ENCODE measurements at places on chromosomes 2 and 18.

GRCh38 chr2:229947544-229947943 is 25.2 kb downstream of the FBXO36 start:
- no peak for DNase-seq

DNA sequence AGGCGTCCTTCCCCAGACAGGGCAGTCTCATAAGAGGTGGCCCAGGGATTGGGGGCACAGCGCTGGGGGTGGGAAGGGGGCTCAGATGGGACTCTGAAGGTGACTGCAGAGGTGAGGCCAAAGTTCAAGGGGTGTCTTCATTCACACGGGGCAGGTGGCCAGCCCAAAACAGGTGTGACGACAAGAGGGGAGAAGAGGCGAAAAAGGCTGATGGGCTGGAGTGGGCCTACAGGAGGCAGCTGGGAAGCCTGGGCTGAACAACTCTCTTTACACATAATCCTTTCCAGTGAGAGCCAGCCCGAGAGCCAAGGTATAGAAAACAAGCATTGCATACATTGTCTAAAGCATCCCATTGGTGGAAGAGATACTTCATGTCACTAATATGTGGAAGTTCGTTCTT is 130.9 kb upstream of the ASB18 start:
- no peak for DNase-seq

GRCh38 chr2:185221-185620 is 78.6 kb downstream of the SH3YL1 start:
- no peak for DNase-seq

- no peak for DNase-seq
Observed at GRCh38 chr2:192005211-192005610, 158.3 kb upstream of the CAVIN2 start.

- DNase-seq: no peak
Observed at GRCh38 chr2:218125626-218126080, at the start of gene CXCR2. Gene CXCR2, plus strand, starts transcription at chr2:218126028. Its CDS starts 8,774 bp downstream, at chr2:218134802.

DNA sequence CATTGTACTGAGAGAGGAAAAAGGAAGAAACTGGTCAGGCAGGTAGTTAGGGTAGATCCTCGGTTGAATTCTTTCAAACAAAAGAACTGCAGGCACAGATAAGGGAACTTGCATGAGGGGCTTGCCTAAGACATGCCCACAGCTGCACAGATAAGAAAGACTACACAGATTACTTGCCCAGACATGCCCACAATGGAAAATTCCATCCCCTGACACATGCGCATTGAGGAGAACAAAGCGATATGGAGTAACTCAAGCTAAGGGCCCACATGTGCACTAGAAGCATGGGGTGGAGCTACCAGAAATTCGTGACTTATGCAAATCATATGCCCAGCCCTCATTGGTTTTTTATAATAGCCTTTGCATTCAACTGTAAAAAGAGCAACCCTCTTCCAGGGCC is 181.3 kb upstream of the ZNF521 start:
- no peak for DNase-seq

DNA sequence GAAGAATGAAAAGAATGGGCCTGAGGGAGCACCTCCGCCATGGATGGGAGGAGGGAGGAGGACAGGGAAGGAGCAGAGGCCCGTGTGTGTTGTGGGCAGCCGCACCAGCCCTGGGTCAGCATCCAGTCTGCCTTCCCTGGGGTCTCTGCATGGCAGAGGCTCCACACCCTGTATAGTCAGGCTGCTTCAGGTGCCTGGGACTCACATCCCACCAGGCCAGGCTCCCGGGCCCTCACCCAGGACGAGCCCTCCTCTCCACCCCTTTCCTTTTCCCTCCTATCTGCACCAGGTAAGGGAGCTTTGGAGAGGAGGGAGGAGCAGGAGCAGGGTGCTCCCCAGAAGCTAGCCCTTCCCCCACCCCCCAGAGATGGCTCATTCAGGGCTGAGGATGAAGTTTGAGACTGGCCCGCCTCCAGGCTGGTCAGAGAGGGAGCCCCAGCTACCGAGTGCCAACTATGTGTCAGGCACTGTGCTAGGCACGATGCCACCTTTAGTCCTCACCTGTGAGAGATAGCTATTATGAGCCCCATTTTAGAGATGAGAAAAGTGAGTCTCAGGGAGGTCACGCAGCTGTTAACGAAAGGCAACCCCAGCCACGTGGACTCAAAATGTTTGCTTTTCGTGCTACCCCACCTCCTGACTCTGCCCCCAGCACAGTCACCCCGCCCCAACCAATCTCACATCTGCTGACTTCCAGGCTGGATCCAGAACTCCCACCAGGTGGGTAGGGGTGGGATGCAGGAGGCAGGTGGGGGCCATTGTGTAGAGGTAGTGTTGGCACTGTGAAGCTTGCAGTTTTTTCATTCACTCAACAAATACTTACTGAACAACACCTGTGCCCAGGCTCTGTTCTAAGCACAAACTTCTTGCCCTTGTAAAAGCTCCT is 242.1 kb downstream of the DYSF start:
- no peak for DNase-seq

DNA sequence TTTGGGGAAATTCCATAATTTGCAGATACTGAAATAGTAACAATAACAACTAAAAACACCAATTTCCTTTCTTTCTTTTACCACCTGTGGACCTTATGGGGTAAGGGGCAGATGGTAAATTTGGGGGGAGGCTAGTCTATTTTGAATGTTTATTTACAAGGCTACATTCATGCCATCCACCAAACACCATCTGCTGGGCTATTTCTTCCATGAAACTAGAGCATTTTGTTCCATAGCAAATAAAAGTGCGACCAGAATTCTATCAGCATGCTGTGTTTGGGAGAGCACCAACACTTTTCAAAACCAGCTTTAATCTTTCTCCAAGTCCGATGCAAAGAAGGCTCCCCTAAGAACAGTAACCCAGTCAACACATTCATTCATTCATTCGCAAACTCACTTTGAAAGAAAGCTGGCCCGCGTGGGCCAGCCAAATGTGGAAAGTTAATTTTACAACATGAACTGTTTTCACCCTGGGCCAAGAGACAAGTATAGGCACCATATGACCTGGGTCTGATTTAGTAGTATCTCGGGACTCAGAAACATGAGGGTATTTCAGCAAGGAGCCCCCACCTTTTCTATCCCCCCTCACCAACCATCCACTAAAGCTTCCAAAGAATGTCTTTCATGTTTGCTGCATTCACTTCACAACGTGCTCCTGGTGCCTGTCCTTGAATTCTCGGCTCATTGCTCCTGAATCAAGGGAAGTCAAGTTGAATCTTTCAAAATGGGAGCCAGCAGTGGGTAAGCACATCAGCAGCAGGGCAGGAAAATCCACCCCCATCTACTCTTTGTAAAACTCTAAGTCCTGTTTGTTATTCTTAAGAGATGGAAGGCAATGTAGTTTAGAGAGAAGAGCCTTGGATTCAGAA is 210.6 kb downstream of the C1D start:
- peak; percentile 28 for DNase-seq

DNA sequence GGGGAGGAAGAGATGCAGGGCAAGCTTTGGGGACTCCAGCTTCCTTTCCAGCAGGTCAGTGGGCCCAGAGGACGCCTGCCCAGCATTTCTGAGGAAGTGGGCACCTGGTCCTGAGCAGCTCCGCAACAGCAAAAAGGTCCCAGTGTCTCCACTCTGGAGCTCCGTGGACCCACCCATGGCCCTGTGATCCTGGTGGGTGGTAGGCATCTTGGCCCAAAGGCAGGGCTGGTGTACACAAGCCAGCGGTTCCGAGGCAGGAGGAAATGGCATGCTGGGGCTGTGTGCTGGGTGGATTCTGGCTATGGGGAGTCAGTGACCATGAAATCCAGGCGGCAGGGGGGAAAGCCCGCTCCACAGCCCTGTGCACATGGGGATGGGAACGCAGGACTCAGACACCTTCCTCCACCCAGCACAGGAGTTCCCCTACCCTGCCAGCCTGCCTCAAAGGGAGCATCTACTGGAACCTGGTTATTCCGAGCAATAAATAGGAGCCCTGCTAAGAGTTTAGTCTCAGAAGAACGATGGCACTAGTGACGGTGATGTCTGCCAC is 206.0 kb downstream of the GLI2 start:
- DNase-seq: no peak

GRCh38 chr2:74639550-74639949 is 8.6 kb downstream of the M1AP start:
- no peak for DNase-seq
